ENCODE measurements at places on chromosomes 12 and 14. TPM values are rescaled to one million over a fixed set of nuclear protein-coding genes. Genes with fewer than 3 reads are reported as not detected.

The FAM90A1 gene
- 0.41 TPM for total RNA-seq

GRCh38 chr12:64311877-64312276 is 78.7 kb downstream of the C12orf56 start:
- DNase-seq: no peak
- H3K27me3 ChIP-seq: no peaks in the 10 kb centered on the region
- H3K4me3 ChIP-seq: no peak overlapping the region
- H3K36me3 ChIP-seq: no peaks in the 10 kb centered on the region
- H3K4me1 ChIP-seq: no peaks in the 10 kb centered on the region
- no peak overlapping the region for H3K27ac ChIP-seq

DNA sequence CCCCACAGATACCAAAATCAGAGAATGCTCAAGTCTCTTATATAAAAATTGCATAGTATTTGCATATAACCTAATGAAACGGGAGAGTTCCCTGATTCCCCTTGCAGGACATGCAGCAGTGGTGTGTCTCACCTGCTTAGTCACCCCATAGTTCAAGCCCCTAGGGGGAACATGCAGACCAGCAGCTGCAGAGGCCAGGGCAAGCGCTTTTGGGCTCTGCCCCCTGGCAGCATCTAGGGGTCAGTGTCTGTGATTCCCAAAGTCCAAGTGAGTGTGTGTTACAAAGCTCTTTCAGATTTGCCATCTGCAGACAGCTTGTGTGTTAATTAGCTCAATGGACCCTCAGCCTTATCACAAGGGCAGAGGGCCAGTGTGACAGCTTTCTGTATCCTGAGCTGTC is 110.1 kb downstream of the DNAI7 start:
- H3K4me3 ChIP-seq: no peak overlapping the region
- H3K27me3 ChIP-seq: no peaks in the 10 kb centered on the region
- no peak for DNase-seq
- H3K27ac ChIP-seq: no peak overlapping the region
- peaks cover 15% of the 10 kb centered on the region for H3K4me1 ChIP-seq

The KRT72 gene
- not detected for total RNA-seq

DNA sequence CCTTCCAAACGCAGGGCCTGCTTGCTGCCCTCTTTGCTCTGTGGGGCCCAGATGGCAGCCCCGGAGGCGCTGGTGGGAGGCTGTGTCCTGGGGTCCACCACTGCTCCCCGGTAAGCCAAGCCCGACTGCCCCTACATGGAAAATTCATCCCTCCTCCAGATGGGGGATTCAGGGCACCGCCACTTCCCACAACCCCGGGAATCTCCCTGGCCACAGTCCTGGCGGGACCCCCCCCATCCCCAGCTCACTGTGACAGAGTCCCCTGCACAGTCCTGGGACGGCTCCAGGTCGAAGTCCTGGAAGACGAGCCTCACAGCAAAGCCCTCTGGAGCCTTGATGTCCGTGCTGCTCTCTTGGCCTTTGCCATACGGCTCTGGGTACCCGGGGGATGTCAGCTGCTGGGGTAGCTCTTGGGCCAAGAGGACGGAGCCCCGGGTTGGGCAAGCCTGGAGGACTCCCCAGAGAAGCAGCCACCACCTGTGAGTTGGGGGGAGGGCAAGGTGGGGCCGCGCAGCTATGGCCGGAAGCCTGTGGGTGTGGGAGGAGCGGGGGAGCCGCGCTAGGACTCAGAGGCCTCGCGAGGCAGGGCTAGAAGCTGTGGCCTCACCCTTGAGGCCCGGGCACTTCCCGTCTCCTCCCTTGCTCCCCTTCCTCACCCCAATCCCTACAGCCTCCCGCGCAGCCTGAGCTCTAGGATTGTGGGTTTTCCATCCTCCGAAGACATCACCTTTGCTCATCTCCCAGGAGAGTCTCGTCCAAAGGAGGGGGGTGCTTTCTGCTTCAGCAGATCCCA is 815 bp downstream of the C1RL start:
- H3K36me3 ChIP-seq: peaks cover 25% of the 10 kb centered on the region
- H3K27ac ChIP-seq: peak overlapping the region; percentile 94
- H3K4me3 ChIP-seq: peak overlapping the region; percentile 95
- peak; percentile 86 for DNase-seq

GRCh38 chr12:7709969-7710675 is 1.1 kb upstream of the DPPA3 start:
- no peak overlapping the region for H3K27ac ChIP-seq
- H3K36me3 ChIP-seq: no peaks in the 10 kb centered on the region
- no peaks in the 10 kb centered on the region for H3K27me3 ChIP-seq
- no peak for DNase-seq

All from activated naive CD8-positive, alpha-beta T cell treated with anti-CD3 and anti-CD28 coated beads for 36 hours (primary cell).